CD4-positive, alpha-beta T cell treated with Interleukin-4 for 4 hours (primary cell): ENCODE measurements at places on chromosomes 3 and 15.

DNA sequence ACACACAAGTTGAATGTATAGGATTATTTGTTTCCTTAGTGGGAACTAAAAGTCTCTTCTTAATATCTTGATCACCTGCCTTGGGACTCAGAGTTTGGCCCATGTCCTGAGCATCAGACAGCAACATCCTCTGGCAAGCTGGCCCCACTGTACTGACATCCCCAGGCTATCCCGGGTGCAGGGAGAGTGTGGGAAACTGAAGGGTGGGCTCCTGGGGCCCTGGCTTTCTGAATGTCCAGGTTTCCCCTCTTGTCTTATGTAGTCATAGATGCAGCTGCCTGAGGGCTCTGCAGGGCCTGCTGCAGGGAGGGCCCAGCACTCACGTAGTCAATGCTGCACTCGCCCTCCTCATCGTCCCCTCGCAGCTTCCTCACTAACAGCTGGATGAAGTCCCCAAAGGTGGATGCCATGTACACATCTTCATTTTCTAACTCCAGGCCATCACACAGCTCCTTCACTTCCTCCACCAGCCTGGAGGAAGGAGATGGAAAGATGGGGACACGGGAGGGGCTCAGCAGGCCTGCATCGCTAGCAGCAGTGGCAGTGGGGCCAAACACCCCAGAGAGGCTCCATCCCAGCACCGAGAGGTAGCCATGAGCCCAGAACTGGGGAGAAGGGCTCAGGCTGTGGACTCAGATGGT, 42.8 kb downstream of the ALDH1L1 start:
- no peak for DNase-seq

GRCh38 chr3:60622349-60622748, 628.9 kb downstream of the FHIT start:
- DNase-seq = no peak

DNA sequence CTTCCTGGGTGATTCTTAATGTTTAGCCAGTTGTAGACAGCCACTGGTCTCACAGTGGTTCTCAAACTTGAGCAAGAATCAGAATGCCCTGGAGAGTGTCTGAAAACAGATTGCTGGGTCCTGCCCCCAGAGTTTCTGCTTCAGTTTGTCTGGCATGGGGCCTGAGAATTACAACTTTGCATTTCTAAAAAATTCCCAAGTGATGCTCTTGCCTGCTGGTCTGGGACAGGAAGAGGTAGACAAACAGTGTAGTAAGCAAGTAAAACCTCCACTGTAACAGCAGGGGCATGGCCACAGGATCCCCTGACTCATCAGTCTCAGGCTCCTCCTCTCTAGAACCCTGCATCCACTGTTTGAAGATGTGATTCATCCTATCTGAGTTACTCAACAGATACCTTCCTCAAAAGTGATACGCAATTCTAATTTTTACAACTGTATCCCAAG, 36.5 kb downstream of the DZIP1L start:
- no peak for DNase-seq

- no peak for DNase-seq
Measured at GRCh38 chr3:187966636-187967406, 187.1 kb upstream of the LPP start.

- DNase-seq = no peak
Measured at GRCh38 chr3:38222032-38222634, 43.5 kb upstream of the SLC22A13 start.

DNA sequence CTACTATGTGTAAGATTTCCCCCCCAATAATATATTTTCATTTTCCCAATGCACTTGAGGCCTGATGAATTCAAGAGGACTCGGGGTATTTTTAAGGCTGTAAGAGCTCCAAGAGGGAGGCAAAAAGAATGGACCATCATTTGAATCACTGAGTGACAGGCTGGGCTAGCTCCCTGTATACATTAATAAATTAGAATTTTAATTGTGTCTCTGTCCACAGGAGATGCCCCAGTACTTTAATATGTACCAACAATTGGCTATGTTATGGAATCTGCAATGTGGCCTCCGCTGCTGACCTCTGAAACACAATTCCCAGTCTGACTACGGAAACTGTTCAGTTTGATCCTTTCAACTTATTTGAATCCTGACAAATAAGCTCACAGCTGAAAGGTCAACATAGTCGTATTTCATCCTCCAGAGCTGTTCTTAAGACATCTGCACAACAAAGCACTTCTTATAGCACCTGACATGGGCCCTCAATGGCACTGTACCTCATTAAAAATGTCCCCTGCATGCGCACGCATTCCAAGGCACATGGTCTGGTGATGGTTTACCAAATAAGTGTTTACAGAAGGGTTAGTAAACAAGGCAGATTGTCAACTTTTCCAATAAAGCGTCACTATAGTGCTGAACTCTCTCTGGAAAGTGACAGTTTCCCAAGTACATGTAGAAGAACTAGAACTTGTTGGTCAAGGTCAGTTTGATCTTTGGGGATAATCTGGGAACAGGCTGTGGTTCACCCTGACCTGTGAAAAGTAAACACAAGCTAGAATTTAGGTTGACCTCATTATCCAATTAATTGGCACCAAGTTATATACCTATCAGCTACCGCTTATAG, 472.9 kb downstream of the FOXP1 start:
- no peak for DNase-seq

DNA sequence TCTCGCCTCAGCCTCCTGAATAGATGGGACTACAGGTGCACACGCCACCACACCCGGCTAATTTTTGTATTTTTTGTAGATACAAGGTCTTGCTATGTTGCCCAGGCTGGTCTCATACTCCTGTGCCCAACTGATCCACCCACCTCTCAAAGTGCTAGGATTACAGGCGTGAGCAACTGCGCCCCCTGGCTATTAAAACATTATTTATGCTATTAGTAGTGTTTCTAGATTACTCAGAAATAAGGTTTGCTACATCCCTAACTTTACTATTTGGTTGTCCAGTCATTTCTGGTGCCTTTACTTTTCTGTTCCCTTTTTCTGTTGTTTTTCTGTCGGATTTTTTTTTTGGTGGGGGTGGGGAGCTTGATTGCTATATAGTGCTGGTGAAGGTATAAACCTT, 393.6 kb upstream of the TPM1 start:
- no peak for DNase-seq

DNA sequence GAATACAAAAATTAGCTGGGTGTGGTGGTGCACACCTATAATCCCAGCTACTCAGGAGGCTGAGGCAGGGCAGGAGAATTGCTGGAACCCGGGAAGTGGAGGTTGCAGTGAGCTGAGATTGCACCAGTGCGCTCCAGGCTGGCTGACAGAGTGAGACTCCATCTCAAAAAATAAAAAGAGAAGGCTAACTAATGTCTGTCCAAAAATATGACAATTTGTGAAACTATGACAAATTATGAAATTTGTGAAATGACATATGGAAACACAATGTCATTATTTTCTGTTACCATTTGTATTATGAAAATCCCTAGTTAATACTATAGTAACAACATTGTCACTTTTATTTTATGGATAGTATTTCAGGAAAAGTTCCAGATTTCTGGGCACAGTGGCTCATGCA, 1306.3 kb upstream of the EPHA6 start:
- DNase-seq = no peak

DNA sequence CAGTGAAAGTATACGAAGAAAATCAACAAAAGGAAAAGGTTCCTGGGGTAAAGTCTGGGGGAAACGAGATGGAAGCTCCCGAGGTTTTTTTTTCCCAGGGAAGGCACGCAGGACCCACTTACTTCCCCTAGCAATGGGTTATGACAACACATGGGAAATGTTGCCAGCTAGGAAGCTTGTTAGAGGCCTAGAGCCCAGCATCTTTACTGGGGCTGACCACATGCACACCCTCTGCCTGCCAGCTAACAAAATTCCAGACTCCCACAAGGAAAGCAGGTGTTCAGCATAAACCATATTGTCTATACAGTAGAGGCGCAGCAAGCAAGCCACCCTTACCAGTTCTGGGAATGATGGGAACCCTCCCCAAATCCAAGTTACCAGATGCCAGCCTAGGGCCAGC, 258.8 kb upstream of the NR2E3 start:
- DNase-seq = no peak

- no peak for DNase-seq
Measured at GRCh38 chr3:186922790-186923189, 7.5 kb upstream of the ST6GAL1 start.

DNA sequence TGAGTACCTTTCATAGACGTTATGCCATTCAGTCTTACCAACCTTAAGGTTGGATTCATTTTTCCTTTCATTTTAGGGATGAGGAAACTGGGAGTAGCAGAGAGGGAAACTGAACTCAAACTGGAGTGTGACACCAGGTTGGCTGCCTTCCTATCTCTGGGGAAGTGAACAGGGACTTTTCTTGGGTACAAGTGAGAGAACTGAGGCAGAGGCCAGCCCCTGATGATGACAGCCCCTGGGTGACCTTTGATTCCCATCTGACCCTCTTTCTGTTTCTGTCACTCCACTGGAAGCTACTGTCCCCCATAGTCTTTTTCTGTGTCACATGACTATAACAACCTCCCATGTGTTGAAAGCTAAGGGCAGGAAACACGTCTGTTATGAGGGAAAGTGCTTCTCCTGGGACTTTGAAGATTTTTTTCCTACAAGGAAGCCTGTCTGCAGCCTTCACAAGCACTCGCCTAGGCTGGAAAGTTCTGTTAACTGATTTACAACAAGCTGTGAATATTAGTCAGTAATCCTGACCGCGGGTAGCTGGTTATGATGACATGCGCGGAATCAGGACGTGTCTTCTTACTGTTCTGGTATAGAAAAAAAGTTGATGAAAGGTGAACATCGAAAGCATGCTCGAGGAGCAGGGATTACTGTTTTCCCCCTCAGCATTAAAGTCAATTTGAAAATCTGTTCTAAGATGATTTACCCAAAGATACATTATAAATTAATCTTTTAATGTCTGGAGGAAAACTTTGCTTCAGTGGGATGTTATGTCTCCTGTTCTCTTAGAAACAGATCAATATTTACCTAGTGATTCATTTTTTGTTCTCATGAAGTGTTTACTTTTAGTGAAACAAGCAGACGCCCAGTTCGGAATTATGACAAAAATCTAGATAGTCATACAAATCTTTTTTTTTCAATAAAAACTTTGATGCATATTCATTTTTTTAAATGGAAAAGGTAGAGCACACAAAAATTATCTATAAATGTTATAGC, 31.5 kb downstream of the ABHD2 start:
- no peak for DNase-seq

DNA sequence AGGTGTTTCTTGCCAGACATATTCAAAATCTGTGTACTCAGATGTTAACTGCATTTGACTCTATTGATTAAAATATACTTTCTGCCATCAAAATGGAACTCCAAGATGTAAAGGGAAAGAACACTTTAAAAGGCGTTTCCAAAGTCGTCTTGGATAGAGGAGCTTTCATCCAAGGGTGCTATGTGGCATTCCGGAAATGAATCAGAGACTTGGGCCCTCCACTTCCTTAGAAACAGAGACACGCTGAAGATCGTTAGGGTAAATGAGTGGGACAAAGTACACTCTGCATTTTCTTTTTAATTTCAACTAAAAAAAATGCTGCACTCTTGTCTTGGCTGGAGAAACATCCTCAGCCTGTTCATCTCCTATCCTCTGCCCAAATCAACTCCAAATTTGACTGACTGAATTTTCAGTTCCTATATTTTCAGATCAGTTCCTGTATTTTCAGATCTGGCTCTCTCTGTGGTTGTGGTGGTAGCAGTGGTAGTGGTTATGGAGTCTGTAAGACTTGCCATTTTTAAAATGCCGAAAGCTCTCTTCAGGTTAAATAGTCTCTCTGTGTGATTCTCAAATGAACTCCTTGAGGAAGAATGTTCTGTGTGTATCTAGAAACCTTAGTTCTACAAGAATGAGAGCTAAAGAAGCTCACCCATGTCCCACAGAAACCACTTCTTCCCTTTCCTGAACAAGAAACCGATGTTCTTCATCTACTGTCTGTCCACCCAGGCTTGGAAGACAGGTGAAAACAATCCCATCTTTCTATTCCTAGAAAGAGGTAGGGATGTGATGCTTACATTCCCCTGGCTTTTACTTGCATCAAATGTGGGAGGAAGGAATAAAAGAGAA, 156.8 kb upstream of the ICE2 start:
- DNase-seq = no peak

DNA sequence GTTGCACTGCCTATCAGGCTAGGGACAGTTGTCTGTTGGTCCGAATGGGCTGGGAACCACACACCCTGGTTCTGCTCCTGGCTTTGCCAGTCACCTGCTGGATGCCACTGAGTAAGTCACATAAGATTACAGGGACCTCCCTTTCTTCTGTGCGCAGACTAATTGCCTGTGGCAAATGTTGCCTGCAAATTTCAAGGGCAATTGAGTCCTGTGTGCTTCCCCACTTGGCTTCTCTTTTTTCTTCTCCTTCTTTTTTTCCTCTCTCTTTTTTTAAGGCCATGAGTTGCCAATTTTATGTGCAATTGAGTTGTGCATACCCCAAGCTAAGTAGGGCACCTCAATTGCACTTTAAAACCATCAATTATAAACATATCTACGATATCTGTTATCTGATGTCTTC, 963.4 kb downstream of the MCTP2 start:
- no peak for DNase-seq

DNA sequence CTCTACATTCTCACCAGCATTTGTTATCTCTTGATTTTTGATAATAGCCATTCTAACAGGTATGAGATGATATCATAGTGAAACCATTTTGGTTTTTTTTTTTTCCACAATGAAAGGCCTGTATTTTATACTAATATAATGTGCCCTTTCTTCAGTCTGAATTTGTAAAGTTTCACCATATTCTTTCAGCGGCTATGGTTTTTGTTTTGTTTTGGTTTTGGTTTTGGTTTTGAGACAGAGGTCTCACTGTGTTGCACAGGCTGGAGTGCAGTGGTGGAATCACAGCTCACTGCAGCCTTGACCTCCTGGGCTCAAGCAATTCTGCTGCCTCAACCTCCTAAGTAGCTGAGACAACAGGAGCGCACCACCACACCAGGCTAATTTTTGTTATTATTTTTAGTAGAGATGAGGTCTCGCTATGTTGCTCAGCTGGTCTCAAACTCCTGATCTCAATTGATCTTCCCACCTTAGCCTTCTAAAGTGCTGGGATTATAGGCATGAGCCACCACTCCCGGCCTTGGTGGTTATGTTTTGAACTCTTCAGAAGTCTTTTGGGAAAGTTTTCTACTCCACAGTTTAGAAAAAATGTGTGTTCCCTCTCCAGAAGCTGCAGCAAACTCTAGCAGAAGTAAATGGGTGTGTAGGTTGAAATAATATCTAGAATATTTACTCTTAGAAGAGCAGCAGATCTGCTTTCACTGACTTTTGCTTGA, 110.2 kb upstream of the UMPS start:
- DNase-seq = peak; percentile 28

DNA sequence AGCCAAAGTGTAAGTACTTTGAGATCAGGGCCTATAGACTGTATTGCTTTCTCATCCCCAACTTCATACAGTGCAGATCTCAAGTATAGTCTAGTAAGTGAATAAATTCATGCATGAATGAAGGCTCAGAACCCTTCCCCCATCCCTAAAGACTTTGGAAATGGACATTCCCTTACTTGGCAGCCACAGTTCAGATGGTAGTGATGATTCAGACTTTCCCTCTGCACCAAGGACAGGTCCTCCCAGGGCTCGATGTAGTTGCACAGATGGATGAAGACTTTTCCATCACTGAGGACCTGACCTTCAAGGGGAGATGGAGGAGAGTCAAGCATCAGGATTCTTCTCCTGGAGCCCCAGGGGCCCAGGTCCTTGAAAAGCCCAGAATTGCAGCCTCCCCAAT, 4.6 kb downstream of the TIMP4 start:
- no peak for DNase-seq

- DNase-seq = no peak
Measured at GRCh38 chr3:73576999-73577461, 47.7 kb downstream of the PDZRN3 start.

GRCh38 chr15:66017000-66017399, 147.7 kb downstream of the RAB11A start:
- no peak for DNase-seq
